ENCODE measurements at places on chromosomes 7 and 10.

DNA sequence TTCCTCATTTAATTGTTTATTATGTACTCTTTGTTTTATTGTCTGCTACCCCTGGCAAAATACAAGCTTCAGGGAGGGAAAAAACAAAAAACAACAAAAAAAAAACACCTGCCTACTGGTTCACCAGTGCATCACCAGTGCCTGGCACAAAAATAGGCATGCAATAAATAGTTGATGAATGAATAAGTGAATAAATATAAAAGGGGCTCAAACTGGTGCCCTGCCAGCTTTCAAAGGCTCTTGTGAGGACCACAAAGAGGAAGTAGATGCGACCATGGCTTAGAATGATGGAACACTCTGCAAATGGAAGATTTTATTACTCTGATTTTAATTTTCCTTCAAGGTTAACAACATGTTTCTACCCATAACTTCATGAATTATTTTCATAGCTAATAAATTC is 213.0 kb upstream of the INHBA start:
- DNase-seq = no peak

DNA sequence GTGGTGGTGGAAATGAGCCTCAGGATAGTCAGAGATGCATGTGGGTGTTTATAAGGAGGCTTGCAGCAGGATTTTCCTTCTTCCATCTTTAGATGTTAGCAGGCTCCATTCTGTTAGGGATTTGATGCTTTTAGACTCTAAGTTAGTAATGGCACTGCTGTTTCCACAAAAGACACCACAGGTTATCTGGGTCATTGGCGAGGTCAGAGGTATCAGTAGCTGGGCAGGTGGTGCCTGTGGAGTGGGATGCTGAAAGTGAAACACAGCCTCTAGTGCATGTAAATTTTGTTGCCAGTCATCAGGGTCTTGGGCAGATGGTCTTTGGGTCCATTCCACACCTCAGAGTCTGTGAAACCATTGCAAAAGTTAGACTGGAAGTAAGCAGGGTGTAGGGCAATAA is 833 bp upstream of the PAX4 start:
- no peak for DNase-seq

DNA sequence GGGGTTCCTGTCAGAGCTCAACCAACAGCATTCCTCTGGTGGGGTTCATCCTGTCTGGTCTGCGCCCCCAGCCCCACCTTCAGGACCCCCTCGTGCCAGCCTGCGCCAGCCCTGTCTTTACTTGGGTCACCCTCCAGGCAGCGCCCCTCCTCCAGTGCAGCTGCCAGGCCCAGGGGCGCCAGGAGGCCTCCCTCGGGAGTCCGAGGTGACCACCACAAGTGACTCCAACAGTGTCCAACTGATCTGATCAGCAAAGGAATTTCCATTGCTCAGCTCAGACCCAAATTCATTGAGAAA is 10.6 kb downstream of the WDR86 start:
- DNase-seq = no peak

GRCh38 chr7:66928388-66928787 is 7.4 kb downstream of the TMEM248 start:
- no peak for DNase-seq

- no peak for DNase-seq
Measured at GRCh38 chr7:150876817-150877526, 24.7 kb downstream of the AOC1 start.

GRCh38 chr7:140013676-140014075 is 49.1 kb downstream of the PARP12 start:
- no peak for DNase-seq

GRCh38 chr7:53218730-53219504 is 183.5 kb downstream of the POM121L12 start:
- DNase-seq = no peak

DNA sequence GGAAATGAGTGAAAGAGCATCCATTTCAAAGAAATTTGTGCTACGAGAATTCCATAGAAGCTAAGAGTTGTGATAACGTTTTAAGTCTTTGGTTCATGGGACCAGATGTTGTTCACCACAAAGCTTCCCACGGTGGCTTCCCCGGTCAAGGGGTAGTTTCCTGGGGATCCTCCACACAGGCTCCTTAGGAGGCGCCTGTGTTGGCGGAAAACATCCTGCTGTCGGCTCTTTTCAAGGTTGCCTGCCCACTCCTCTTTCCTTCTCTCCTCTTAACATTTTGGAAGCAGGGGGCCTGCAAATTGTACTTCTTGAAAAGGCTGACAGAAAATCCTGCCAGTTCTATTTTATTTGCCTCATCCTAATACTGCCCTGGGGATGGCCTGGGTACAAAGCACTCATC is 398.6 kb downstream of the SORCS1 start:
- no peak for DNase-seq

DNA sequence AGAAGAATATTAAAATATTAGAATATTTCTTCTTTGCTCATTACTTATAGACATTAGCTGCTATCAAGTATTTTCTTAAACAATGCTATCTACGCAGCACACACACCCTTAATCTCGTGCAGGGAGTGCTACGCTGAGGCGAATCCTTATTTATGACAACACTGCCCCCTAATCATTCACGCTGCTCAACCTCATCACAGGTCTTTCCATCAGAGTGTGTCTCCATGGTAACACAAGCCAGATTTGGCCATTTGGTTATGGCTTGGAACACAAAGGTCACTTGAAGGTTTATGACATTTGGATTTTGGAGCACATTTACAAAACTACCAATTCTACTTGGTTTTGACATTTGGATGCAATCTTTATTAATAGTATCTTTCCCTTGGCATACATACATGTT is 45.4 kb upstream of the MYO3A start:
- DNase-seq = no peak

GRCh38 chr10:21488957-21489446 is 36.5 kb downstream of the SKIDA1 start:
- no peak for DNase-seq

- DNase-seq = no peak
Measured at GRCh38 chr7:129144834-129145668, 544 bp downstream of the TSPAN33 start.

- no peak for DNase-seq
Measured at GRCh38 chr7:25647872-25648271, 419.6 kb upstream of the NPVF start.

DNA sequence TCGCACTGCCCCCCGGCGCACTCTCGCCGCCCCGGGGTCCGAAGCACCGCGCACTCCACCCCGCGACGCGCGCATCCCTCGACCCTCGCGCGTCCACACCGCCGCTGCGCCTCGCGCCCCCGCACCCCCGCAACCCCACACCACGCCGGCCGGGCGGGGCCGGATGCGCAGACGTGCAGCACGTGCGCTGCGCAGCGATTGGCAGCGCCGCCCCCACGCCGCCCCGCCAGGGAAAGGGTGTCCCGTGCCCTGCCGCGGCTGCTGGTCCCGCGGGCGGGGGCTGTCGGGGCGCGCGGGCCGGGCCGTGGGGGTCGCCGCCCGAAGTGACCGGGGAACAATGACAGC is 53.7 kb upstream of the KDM7A start:
- DNase-seq = peak; percentile 68
